D341Med (cell line): ENCODE measurements at places on chromosomes 7 and 10.

DNA sequence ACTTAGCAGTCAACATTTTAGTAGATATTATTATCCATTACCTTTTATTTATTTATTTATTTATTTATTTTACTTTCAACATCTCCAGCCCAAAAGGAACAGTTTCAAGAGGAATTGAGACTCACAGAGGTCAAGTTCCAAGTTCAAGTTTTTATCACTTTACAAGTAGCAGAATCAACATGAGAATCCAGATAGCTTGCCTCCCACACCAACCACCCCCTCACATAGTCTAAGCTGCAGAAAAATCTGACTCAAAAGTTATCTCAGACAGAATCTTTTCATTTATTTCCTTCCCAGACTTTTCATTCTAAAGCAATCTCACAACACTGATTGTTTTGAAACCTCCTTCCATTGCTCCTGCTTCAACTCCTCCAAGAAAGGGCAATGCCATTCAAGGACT, 129.6 kb downstream of the GRM3 start:
- DNase-seq: no peak

GRCh38 chr10:66349076-66349475, 576.8 kb upstream of the LRRTM3 start:
- DNase-seq: no peak

DNA sequence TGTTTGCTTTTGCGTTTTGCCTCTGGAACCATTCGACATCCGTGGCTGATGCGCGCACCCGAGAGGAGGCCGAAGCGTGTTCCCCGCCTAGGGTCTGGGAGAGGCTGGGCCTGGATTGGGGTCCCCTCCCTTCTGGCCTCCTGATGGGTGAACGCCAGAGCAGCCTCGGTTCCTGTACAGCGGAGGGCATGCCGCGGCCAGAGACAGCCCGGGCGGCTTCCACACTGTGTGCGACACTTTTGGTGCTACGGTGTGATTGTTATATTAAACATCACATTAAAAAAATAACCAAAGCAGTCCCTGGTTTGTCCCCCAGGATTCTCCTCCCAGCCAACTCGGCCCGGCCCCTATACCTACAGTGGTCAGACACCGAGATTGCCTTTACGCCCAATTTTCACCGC, 3.7 kb upstream of the HOXA7 start:
- DNase-seq: no peak

- peak; percentile 3 for DNase-seq
Measured at GRCh38 chr10:129741978-129742741, 221.9 kb downstream of the EBF3 start.

GRCh38 chr10:5632446-5632845, 33.9 kb downstream of the ASB13 start:
- DNase-seq: no peak

DNA sequence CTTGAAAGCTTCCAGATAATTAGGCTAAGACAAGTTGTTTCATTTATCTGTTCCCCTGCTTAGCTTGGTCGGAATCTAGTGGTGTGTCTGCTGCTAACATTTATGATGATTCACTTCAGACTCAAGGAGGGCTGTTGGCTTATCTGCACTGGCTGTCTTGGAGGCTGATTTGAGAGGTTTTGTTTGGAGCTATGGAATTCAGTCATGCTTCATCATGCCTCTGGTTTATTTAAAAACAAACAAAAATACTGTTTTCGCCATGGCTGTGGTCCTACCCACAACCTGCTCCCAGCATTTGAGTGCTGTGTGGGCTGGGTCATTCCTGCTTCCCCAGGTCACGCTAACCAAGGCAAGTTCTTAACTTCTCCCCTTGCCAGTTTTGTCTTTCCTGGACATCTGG, 11.7 kb upstream of the ARPC1B start:
- no peak for DNase-seq

DNA sequence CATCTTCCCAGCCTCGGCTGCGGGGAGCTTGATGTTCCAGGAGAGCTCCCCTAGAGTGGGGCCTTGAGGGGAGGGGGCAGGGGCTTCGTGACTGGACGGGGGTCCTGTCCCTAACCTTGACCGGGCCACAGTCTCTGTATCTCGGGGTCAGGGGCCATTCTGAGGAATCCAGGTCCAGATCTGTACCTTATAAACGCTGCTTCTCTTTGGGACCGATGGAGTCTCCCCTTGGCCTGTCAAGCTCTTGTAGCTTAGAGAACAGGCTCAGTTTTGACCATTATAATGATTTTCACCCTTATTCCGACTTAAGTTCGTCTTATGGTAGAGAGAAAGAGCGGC, 831 bp downstream of the ZKSCAN5 start:
- DNase-seq: no peak

DNA sequence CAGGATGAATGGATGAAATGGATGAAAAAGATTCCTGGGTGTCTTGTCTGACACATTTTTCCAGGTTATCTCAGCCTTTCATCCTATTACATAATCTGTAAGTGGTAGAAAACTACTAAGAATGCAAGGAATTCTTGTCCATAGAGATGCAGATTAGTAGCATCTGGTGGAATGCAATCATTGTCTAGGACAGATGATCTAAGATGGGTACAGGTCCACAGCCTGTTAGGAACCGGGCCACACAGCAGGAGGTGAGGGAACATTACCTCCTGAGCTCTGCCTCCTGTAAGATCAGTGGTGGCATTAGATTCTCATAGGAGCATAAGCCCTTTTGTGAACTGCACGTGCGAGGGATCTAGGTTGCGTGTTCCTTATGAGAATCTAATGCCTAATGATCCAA, 225.0 kb downstream of the CALN1 start:
- no peak for DNase-seq

DNA sequence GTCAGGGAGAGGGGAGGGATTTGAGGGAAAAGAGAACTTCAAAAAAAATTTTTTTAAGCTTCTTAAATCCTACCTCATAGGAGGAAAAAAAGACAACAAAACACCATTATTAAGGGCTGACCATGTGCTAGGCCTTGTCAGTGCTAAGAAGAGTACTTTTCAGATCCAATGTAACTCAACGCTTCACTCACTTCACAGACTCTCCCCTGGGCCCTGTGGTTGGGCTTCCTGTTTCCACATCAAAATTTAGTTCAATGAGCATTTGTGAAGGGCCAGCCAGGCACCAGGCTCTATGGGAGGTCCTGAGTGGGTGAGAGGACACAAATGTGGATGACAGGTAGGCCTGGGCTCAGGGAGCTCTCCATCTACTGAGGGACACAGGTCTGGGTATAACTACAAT, 249.8 kb downstream of the PTEN start:
- DNase-seq: no peak
